NCI-H1092 (cell line): ENCODE measurements at places on chromosomes 4 and X.

GRCh38 chr4:55947912-55948725 lies 626 bp upstream of the CEP135 start:
- no peak for DNase-seq

GRCh38 chr4:62232814-62233213 lies 1032.7 kb downstream of the ADGRL3 start:
- no peak for DNase-seq

DNA sequence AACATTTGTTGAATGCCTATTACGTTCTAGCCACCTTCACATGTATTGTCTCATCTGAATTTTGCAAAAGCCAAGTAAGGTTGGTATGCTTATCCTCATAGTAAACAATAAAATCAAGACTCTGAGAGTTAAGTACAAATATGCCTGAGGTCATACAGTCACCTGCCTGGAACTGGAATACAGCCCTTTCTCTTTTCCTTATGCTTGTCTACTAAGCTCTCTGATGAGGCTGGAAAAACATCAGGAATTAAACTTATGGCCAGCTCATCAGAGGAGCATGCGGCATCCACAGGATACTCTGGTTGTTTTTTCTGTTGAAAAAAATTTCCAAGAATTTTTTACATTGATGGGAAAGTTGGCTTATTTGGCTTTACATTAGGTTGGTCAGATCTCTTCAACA lies 35.5 kb downstream of the NCAPG start:
- no peak for DNase-seq

DNA sequence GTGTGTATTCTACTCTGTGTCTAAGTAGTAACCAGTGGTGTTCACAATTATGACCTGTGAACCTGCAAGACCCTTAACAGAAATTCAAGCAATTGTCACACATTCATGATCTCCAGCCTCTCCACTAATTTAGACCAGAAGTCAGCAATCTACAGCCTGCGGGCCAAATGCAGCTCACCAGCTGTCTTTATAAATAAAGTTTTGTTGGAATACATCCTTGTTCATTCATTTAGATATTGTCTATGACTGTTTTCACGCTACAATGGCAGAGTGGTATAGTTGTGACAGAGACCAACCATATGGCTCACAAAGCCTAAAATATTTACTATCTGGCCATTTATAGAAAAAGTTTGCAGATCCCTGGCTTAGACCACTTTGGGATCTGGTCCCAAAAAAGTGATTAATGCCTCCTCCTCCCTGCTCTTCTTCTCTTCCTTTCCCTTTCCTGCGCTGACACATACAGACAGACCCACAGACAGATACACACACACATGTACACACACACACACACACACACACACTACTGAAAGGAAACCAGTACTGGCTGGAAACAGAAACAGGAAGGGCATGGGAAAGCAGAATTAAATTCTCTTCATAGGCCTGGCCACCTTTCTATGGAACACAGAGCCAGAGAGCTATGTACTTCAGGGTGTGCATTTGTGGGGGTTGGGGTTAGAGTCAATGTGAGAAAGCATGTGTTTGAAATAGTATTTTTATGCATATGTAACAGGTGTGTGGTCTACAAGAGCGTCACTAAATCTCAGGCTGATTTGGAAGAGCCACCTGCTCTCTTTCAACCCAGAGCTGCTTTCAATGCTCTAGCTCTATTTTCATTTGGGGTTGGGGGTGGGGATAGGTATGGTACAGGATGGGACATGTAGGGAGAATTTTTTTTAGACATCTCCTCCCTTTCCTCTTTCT lies 49.7 kb upstream of the TMEM164 start:
- no peak for DNase-seq

GRCh38 chr4:177579649-177580048 lies 137.4 kb upstream of the AGA start:
- no peak for DNase-seq

DNA sequence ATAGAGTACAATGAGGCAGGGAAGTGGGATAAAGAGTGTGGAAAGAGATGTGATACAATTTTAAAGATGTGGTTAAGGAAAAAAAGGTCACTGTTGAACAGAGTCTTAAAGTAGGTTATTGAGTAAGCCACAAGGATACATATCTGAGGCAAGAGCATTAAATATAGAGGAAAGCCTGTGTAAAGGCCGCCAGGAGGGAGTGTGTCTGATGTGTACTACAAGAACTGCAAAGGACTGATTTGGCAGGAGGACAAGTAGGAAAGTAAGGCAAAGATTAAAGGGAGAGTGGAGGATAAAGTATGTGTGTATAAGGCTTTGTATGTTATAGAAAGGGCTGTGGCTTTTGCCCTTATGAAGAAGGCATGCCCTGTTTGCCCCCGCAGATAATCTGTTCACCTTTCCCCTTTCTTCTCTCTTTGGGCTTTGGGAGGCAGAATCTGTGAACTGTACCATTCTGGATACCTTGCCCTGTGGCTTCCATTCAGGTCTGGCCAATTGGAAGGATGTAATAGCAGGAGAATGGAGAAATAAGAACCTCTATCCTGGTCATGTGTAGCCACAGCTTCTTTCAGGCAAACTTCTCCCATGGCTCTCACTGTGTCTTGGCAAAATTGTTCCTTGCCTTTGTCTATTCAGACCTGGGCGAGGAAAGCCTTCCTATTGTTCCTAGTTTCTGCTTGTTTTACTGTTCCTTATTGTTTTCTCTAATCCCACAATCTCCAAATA lies 68.9 kb upstream of the FAM47B start:
- no peak for DNase-seq

DNA sequence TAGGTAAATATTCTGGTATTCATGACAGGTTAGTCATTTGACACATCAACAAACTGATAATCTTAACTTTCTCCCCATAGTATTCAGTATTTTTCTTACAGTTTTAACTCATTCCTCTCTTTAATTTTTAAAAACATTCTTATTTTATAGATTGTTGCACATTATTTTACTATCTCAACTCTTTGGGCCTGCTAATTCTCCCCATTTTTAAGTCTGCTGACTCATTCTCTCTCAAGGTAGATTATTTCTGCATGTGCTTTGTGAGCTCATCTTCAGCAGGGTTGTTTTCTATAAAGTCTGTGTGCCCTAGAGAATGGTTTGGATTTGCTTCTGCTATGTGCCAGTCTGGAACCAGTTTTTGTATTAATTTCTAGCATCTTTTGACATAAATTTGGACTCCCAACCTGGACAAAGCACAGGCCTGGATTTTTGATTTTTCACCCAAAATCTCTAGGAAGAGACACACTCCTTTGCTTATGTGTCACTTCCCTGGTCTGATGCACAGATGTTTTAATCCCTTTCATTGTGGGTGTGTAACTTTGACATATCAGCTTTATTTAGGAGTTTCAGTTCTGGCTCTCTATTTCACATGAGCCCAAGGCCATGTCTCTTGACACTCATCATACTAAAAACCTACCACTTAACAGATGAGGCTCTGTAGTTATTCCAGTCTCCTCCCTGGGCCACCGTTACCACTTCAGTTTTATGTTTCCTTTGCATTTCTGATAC lies 194.3 kb upstream of the PGRMC2 start:
- no peak for DNase-seq

- no peak for DNase-seq
Observed at GRCh38 chr4:183483997-183484396, 20.9 kb upstream of the ING2 start.

DNA sequence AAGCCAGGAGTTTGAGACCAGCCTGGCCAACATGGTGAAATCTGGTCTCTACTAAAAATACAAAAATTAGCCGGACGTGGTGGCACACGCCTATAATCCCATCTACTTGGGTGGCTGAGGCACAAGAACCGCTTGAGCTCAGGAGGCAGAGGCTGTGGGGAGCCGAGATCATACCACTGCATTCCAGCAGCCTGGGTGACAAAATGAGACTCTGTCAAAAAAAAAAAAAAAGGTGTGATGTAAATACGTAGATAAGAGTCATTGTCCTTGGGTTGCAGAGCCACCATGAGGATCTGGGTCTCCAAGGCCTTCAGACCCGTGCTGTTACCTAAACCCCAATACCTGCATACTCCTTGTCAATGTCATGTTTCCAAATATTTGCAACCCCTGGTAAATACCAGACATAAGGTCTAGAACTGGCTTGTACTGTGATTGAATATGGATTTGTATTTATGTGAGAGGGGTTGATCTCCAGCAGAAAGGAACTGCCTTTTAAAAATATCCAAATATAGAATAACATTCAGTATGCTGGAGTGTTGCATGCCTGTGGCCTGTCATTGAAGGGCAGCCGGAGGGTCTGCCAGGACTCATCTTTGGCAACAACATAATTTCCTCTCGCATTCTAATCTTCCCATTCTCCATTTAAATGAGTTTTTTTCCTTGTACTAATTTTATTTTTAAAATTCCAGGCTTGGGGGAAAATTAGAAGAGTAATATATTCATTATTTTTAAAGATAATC lies 40.4 kb downstream of the ATXN3L start:
- DNase-seq = no peak

- DNase-seq = no peak
Observed at GRCh38 chr4:8281519-8282133, 12.1 kb downstream of the HTRA3 start.

DNA sequence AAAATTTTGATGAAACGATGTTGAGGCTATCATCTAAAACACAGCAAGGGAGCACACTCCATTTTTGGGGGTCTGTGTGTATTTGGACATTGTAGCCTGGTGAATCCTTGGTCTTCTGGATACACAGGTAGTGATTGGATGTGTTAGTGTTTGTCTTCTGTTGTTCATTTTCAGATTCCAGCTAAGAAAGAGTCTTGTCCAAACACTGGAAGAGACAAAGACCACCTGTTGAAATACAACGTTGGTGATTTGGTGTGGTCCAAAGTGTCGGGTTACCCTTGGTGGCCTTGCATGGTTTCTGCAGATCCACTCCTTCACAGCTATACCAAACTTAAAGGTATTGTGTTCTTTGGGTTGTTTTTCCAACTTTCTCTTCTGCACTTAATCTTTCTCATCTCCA lies 32.8 kb downstream of the NSD2 start:
- no peak for DNase-seq

DNA sequence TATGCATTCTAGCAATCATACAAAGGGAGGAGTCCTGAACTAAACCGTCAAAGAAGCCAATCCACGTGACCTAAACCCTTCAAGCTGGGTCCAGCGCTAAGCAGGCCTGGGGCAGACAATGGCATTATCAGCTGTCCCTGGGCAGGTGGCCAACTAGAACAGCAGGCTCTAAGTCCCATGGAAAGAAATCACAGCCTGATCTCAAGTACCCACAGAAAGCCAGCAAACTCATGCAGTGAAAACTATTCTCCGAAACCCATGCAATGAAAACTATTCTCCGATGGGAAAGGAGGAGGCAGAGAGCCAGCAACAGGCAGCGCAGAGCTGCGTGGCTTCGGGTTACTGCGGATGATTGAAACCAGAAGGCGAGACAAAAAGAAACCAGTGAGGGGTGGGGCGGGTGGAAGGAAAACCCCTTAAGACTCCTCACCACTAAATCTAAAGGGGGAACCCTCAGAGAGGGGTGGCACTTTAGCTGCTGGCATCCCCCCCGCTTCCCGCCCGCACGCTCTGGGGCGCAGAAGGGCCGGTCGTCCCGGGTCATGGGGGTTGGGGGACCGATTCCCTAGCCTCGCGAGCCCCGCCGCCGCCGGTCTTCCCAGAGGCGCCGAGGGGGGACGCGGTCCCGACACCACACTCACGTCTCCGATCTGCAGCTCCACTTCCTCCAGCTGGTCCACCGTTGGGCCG lies 567 bp downstream of the C4orf46 start:
- peak; percentile 70 for DNase-seq

- DNase-seq = no peak
Observed at GRCh38 chr4:168587411-168588125, 90.7 kb downstream of the PALLD start.

DNA sequence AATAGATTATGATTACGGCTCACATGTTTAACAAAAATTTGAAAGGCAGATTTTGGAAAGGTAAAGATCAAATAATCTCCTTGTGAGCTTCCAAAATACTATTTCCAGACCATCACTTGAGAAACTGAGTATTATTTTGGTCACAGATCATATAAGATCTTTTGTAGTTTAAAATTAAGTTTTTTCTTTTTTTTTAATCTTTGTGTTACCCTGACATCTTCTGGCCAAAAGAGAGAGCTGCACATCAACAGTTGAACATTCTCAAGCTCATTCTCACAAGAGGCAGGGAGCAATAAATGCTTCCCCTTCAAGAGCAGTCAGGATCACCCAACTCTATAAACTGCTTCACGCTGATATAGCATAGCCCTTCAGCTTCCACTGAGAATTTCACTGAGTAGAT lies 15.9 kb downstream of the TMEM192 start:
- DNase-seq = no peak

DNA sequence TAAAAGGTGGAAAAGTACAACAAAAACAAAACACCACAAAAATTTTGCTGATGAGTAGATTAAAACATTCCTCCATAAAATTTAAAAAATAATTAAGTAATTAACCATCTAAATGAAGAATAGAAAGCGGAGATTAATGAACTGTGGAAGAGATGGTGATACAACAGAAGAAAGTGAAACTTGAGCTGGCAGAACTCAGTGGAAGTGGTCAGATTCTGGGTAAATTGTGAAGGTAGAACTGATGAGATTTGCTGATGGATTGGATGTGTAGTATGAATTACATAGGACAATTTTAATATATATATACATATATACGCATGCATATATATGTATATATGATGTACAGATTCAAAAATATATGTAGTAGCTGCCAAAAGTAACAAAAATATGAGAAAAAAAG lies 73.9 kb downstream of the AMOT start:
- DNase-seq = no peak

DNA sequence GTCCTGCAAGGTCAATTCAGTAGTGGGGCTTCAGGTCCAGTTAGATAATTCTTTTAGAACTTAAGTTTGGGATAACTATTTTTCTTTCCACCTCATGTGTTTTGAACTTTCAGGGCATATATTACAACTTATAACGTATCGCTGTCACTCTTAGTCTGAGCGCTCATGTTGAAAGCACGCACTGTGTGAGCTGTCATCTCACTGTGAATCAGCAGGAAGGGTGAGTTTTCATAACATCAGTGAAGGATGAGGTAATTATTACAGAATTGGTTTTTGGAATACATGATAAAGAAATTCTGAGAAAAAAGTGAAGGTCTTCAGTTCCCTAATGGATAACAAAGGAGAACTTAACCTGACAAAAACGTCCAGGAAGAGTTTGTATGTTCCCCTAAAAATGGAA lies 45.1 kb upstream of the SLC4A4 start:
- no peak for DNase-seq

DNA sequence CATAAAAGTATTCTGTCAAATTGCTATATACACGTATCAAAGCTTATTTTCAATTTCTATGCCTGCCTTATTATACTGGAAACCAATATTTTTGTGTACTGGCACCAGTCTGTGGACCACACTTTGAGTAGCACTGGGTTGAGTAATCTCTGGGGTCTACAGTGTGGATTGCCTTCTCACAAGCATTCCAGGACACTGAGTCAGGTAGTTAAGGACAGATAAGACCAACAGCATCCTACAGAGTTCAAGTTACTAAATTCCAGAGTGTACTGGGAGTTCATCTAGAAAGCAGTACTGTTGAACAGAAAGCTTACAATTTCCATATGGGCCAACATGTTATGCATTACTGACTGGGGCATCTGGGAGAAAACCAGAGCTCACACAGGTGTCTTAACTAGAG lies 61.8 kb downstream of the VMA21 start:
- DNase-seq = no peak

- no peak for DNase-seq
Observed at GRCh38 chr4:66294638-66295037, 624.3 kb upstream of the EPHA5 start.
